Lung microvascular endothelial cell (primary cell): ENCODE measurements at places on chromosomes 11 and 22. TPM values are rescaled to one million over a fixed set of nuclear protein-coding genes. Genes with fewer than 3 reads are reported as not detected.

The PIWIL4 gene
- total RNA-seq: 0.65 and 0.79 TPM in 2 replicates

- no peak for DNase-seq
Measured at GRCh38 chr11:129959687-129960086, 42.9 kb downstream of the PRDM10 start.

DNA sequence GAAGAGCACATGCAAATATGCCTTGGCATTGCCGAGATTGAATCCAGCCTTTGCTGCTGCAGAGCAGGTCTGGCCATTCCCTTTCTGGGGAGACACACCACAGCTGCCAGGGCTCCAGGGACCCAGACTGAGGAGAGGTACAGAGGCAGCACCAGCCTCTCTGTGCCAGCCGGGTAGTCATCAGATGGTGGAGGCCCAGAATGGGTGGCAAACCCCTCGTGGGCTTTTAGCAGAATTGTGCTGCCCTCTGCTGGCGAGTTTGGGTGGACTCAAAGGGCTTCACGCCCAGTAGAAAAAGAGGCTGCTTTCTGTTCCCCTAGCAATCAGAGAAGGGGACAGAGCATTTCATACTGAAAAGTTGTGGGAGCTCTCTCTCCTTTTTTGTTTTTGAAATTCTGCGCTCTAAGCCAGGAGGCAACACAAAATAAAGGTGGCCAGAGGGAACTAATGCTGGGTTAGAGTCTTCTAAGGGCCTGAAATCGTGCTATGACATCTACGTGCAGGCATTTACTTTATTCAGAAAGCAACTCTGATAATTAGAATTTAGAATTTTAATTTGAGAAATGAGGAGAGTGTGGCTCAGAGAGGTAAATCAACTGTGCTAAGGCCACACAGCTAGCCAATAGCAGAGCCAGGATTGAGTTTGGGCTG, 158.8 kb upstream of the NAV2 start:
- peak; percentile 77 for DNase-seq

GRCh38 chr11:42777776-42778175, 534.0 kb upstream of the API5 start:
- DNase-seq: no peak

- no peak for DNase-seq
Measured at GRCh38 chr11:2904153-2905052, 18.8 kb upstream of the CDKN1C start.

The PRG3 gene
- total RNA-seq: not detected in 2 replicates

GRCh38 chr11:122268601-122269130, 152.7 kb upstream of the BLID start:
- DNase-seq: no peak

The OSBPL5 gene
- 32.0 and 62.9 TPM in 2 replicates for total RNA-seq

DNA sequence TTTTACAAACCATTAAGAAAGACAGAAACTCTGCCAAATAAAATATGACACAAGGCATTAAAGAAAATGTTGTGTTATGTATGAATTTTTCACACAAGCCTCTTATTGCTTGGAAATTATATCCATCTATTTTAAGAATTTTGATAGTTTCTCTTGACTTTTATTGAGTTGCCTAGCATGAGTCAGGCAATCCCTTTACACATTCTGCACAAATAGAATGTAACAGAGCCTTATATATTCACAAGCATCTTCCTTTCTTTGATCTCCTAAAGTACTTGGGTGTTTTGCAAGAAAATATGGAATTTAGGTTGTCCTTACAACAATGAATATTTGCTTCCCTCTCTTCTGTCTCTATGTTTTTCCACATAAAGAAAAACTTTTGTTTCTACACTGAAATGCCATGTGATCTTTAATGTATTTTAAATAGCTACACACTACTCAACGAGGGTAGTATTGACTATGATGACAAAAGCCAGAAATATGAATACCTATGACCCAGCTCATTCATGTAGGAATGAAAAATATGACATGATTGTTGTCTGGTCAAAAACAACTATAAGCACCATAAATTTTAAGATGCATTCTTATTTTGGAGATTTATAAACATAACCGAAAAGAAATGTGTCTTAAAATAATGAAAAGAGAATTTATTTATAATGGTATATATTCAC, 398.8 kb downstream of the GUCY1A2 start:
- no peak for DNase-seq

DNA sequence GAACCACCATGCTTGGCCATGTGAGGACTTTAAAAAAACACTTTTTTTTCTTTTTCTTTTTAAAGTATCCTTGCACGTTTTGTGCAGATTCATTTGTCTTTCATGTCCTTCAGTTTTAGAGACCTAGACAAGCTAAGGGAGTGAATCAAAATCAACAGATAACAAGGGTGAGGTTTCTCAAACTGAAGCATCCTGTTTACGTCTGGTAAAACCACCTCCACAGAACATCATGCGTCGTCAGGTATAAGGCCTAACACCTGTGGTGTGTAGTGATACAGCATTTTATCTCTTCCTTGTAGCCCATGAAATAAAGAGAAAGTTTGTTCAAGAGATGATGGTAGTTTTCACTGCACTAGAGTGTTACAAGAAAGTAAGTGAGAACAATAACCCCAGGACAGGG, 26.3 kb upstream of the CSF2RB start:
- no peak for DNase-seq

DNA sequence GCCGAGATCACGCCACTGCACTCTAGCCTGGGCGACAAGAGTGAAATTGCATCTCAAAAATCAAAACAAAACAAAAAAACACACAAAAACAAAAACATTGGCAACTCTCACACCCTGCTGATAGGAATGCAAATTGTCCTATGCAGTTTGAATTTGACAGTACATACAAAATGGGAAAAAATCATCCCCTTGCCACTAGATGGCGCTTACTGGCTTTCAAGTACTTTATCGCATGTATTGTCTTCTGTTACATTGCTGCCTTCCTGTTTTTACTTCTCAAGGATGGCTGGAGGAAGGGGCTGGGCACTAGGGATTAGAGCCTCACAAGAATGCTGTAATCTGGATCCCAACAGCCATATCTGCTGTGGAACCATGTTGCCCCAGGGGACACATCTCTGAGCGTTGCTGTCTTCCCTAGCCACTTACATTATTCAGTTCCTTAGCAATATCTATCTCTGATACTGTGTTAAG, 59.4 kb upstream of the A4GALT start:
- DNase-seq: peak; percentile 94
